ENCODE measurements at places on chromosomes 16 and 17.

GRCh38 chr16:2365397-2366294 lies 25.1 kb upstream of the ABCA3 start:
- DNase-seq, result no peak

- no peak for DNase-seq
Observed at GRCh38 chr17:30519166-30519565, 42.0 kb downstream of the GOSR1 start.

- no peak for DNase-seq
Observed at GRCh38 chr17:59377410-59377809, 46.0 kb downstream of the YPEL2 start.

GRCh38 chr16:74726716-74727115 lies 26.1 kb upstream of the MLKL start:
- no peak for DNase-seq

GRCh38 chr17:32671896-32672295 lies 185.1 kb downstream of the CDK5R1 start:
- no peak for DNase-seq

GRCh38 chr16:53695070-53695469 lies 8.6 kb downstream of the RPGRIP1L start:
- no peak for DNase-seq

DNA sequence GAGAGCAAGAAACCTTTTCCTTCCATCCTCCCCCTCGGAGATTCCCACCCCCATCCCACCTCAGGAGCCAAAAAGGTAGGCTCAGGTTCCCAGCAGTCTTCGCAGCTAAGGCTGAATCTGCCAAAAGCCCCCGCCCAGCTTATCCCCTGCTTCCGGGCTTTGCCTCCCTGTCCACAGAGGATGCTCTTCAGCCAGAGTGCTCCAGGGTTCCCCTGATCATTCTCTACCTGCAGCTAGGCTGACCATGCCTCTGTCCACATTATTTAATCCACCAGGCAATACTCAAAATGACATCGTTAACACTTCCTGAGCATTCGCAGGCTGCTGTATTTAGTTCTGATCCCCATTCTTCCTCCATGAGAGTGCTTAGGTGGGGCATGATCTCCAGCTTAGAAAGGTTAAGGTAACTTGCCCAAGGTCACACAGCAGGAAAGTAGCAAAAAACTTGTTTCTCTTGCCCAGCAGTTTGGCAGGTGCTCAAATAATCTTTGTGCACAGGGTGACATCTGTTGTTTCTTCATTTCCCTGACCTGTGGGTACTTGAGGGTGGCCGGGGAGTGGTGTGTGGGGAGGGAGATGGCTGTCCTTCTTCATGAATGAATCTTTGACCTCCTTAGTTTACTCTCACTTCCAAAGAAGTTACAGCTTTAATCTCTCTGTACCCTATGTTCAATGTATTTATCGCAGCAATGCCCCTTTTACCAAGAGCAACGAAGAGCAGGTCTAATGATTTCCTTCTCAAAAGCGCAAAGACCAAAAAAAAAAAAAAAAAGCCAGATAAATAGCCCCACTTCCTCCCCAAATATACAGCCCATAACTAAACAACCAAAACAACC lies 848 bp upstream of the TBKBP1 start:
- no peak for DNase-seq

- no peak for DNase-seq
Observed at GRCh38 chr16:19802612-19803011, 82.0 kb downstream of the GPRC5B start.

DNA sequence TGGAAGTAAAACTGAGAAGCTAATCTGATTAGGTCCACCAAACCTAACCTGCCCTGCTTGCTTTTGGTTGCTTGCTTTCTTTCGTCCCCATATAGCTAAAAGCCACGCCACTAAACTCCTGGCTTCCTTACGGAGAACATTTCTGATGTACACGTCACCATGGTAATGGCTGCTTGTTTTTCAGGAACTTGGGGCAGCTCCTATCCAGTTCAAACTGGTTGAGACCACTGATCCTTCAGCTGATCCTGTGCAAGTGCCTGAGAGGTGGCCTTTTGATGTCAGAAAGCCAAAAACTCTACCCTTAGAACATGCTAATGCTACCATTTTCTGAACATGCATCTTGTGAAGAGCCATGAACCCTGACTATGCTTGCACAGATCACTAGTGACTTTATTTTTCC lies 14.4 kb upstream of the DHRS7C start:
- DNase-seq, result no peak

DNA sequence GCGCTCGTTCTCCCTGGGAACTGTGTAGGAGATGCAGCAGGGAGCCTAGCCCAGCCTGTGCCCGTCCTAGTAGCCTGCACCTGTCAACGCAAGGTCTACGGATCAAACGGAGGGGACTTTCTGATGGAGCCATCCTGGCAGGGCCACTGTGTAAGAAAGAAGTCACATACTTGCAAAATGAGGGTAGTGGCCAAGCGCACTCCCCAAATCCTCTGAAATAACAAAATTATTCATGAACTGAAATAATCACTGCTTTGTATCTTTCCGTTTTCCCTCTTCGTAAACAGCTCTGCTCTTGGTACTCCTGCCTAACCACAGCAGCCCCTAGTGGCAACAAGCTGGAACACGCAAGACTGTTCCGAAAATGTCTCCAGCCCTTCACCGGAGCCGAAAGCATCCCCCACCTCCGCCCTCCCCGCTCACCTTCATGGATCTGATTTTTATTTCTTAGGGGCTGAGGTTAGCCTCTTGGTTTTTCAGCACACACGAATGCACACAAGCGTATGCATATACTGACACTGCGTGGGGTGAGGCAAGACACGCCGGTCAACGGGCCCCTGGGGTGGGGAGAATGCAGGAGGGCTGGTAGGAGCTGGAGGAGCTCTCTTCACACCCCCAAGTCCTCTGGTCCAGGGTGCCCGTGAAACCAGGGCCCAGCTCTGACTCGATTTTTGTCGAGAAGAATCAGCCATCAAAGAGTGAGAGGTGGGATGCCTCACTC lies 100.8 kb downstream of the ABCC12 start:
- no peak for DNase-seq

DNA sequence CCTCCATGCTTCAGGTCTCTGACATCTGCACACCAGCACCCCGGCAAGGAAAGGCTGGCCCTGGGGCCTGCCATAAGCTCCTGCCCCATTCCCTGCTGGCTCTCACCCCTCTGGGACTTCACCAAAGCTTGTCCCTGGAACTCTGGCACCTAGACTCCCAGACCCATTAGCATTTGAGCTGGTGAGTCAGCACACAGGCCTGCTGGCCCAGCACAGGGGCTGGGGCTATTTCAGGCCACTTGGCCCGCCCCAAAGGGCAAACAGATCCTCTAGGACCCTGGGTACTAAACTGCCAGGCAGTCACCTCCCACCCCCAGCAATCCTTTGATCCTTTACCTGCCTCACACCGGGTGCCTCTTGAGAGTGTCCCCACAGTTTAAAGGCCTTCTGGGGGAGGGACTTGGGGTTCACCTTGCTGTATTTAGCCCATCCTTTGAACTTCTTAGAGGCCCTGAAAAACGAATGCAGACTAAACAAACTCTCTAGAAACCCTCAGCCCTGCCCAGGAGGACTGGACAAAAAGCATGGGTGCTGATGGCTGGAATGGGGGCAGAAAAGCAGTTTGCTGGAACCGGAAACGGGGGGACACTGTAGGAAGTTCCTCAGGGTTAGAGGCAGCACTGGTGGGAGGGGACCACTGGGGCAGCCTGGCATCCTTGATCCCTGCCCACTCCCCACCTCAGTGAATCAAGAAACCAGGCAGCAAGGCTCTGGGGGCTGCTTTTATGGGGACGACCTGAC lies 3.2 kb upstream of the SAMD14 start:
- no peak for DNase-seq

GRCh38 chr16:27867122-27868110 lies 196.1 kb downstream of the GSG1L start:
- DNase-seq, result peak; percentile 24
